PC-9 (cell line): ENCODE measurements at places on chromosomes 16 and 17. TPM values are rescaled to one million over a fixed set of nuclear protein-coding genes. Genes with fewer than 3 reads are reported as not detected.

- no peak within 1 kb of the TSS for H3K4me3 ChIP-seq
- H3K36me3 ChIP-seq, result no peaks in the 10 kb centered on the region
- peaks cover 34% of the 10 kb centered on the region for H3K27me3 ChIP-seq
These were observed at the start of gene B4GALNT2 for GRCh38 chr17:49132699-49133364. Gene B4GALNT2, plus strand, starts transcription at chr17:49132769. Its CDS starts 24 bp downstream, at chr17:49132793.

DNA sequence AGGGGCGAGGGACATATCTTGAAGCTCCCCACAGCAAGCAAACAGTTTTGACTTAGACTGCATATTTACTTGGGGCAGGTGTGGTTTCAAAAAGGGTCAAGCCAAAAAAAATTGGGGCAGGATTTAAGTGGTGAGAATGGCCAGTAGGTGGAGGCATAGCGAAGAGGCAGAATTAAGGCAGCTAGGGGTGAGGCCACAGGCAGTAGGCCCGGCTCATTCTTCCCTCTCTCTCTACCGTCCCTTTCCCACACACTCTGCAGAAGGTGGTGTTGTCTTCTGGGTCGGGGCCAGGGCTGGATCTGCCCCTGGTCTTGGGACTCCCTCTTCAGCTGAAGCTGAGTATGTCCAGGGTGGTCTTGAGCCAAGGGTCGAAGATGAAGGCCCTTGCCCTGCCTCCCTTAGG is 2.6 kb downstream of the SHBG start:
- H3K4me1 ChIP-seq, result no peaks in the 10 kb centered on the region
- no peak for DNase-seq
- H3K27ac ChIP-seq, result no peak overlapping the region
- no peaks in the 10 kb centered on the region for H3K36me3 ChIP-seq
- no peaks in the 10 kb centered on the region for H3K27me3 ChIP-seq

DNA sequence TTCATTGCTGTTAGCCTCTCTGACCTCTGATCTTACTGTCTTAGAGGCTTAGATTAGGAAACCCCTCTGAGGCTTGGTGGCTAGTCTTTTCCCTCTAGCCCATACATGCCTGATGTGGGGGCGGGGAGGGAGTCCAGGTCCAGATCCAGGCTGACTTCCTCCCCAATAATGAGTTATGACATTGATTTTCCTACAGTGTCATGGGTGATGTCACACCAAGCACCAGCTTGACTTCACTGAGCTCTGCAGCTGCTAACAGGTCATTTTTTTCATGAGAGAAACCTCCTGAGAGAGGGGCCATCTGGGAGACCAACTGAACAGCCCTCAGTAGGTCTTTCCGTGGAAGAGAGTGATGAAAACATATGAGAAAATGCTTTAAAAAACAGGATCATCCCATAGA is 180.2 kb upstream of the N4BP1 start:
- no peaks in the 10 kb centered on the region for H3K36me3 ChIP-seq
- no peak overlapping the region for H3K4me3 ChIP-seq
- DNase-seq, result no peak
- H3K4me1 ChIP-seq, result no peaks in the 10 kb centered on the region
- no peak overlapping the region for H3K27ac ChIP-seq

GRCh38 chr17:6352016-6352415 is 82.9 kb downstream of the AIPL1 start:
- H3K4me3 ChIP-seq, result no peak overlapping the region
- no peaks in the 10 kb centered on the region for H3K36me3 ChIP-seq
- DNase-seq, result no peak
- H3K27me3 ChIP-seq, result peaks cover 82% of the 10 kb centered on the region
- H3K4me1 ChIP-seq, result no peaks in the 10 kb centered on the region

GRCh38 chr17:69579961-69580677 is 165.6 kb downstream of the MAP2K6 start:
- DNase-seq, result no peak
- H3K4me3 ChIP-seq, result no peak overlapping the region
- H3K36me3 ChIP-seq, result no peaks in the 10 kb centered on the region
- H3K27me3 ChIP-seq, result no peaks in the 10 kb centered on the region
- H3K4me1 ChIP-seq, result peaks cover 16% of the 10 kb centered on the region
- H3K27ac ChIP-seq, result no peak overlapping the region

GRCh38 chr16:55643161-55643970 is 12.4 kb upstream of the SLC6A2 start:
- no peaks in the 10 kb centered on the region for H3K36me3 ChIP-seq
- DNase-seq, result no peak
- H3K27me3 ChIP-seq, result no peaks in the 10 kb centered on the region

CCL7 gene
- not detected in 2 replicates for total RNA-seq

GRCh38 chr16:75660726-75661302 is 13.2 kb downstream of the TERF2IP start:
- H3K4me3 ChIP-seq, result no peak overlapping the region
- H3K27ac ChIP-seq, result no peak overlapping the region
- no peak for DNase-seq
- H3K4me1 ChIP-seq, result no peaks in the 10 kb centered on the region
- H3K36me3 ChIP-seq, result peaks cover 17% of the 10 kb centered on the region
- H3K27me3 ChIP-seq, result no peaks in the 10 kb centered on the region

- H3K27ac ChIP-seq, result no peak overlapping the region
- peaks cover 55% of the 10 kb centered on the region for H3K36me3 ChIP-seq
- no peaks in the 10 kb centered on the region for H3K27me3 ChIP-seq
- peak; percentile 38 for DNase-seq
- H3K4me3 ChIP-seq, result no peak overlapping the region
These were observed 8.9 kb downstream of the CALB2 start for GRCh38 chr16:71367241-71367976.

DNA sequence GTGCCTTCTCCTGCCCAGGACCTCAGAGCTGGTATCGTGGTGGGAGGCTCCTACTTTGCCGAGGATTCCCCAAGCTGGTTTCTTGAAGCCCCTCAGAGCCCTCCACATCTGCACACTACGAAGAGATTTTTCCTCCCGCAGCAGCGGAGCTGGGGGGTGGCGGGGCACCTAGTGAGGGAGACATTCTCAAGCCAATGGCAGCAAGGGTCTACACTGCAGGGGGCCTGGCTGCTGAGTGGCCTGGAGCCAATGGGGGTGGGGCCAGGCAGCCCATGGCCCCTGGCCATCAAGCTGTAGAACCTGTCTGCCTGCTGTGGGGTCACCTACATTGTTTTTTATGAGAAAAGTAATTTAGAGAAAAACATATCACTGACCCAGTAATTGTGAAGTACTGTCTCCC is 5.0 kb downstream of the SLC26A11 start:
- H3K4me3 ChIP-seq, result no peak overlapping the region
- no peak overlapping the region for H3K27ac ChIP-seq
- H3K36me3 ChIP-seq, result no peaks in the 10 kb centered on the region
- H3K27me3 ChIP-seq, result no peaks in the 10 kb centered on the region

DNA sequence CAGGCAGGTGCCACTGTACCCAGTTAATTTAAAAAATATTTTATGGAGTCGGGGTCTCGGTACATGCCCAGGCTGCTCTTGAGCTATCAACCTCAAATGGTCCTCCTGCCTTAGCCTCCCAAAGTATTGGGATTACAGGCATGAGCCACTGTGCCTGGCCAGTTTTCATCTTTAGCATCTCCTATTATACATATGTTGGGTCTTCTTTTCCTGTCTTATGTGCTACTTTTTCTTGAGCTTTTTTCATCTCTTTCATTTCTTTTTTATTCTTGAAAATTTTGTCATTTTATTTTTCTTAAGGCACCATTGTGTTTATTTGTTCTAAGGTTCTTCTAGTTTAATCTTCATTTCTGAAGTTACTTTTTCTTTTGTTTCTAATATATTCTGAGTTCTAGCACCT is 20.7 kb downstream of the BANP start:
- no peak overlapping the region for H3K27ac ChIP-seq
- 0 out of 2 replicates have a peak, but pooled peaks cover 7% of the 10 kb centered on the region for H3K36me3 ChIP-seq
- H3K27me3 ChIP-seq, result no peaks in the 10 kb centered on the region
- no peak for DNase-seq
- H3K4me3 ChIP-seq, result no peak overlapping the region
- H3K4me1 ChIP-seq, result no peaks in the 10 kb centered on the region

DNA sequence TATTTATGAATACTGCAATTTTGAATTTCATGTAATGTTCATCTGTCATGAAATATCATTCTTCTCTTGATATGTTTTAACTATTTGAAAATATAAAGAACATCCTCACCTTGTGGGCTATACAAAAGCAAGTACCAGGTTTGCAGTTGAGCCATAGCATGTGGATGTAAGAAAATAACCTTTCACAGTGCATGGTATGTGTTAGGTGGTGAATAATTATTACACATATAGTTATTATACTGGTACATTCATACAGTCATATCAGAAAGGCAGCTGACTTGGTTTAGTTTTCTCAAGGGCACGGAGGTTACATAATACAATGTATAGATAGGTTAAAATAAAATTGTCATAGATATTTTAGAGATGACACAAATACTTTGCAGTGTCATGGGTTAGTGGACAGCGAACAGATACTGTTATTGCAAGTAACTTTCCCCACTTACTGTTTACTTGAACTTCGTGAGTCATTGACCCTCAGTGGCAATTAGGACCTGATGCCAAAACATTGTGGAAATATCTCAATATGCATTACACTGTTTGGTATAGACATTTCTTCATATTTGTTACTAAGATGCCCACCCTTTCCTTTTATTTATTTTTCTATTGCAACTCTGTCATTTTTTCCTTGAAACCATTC is 445.4 kb upstream of the GOT2 start:
- H3K27me3 ChIP-seq, result 0 out of 2 replicates have a peak, but pooled peaks cover 4% of the 10 kb centered on the region
- H3K4me3 ChIP-seq, result no peak overlapping the region
- H3K27ac ChIP-seq, result no peak overlapping the region
- H3K4me1 ChIP-seq, result no peaks in the 10 kb centered on the region

KRTAP3-2 gene
- not detected in 2 replicates for total RNA-seq

GRCh38 chr16:53043428-53043831 is 9.3 kb downstream of the CHD9NB start:
- DNase-seq, result no peak
- H3K36me3 ChIP-seq, result no peaks in the 10 kb centered on the region
- no peaks in the 10 kb centered on the region for H3K4me1 ChIP-seq

NPIPB9 gene
- 6.1 and 8.5 TPM in 2 replicates for total RNA-seq

CENPN gene
- total RNA-seq, result 68.9 and 84.2 TPM in 2 replicates

- H3K4me1 ChIP-seq, result peaks cover 21% of the 10 kb centered on the region; the same call in 1 of the 2 replicates
- H3K27ac ChIP-seq, result no peak overlapping the region
- H3K36me3 ChIP-seq, result no peaks in the 10 kb centered on the region
These were observed 3.8 kb upstream of the DCAF7 start for GRCh38 chr17:63546308-63547082.

ALOX15 gene
- 1.8 and 2.8 TPM in 2 replicates for total RNA-seq

SLC22A31 gene
- 2.5 and 5.4 TPM in 2 replicates for total RNA-seq

GRCh38 chr17:65198653-65199382 is 61.6 kb downstream of the RGS9 start:
- H3K4me3 ChIP-seq, result no peak overlapping the region
- H3K36me3 ChIP-seq, result no peaks in the 10 kb centered on the region
- no peak overlapping the region for H3K27ac ChIP-seq
- H3K27me3 ChIP-seq, result no peaks in the 10 kb centered on the region
- H3K4me1 ChIP-seq, result no peaks in the 10 kb centered on the region; the same call in 1 of the 2 replicates

DNA sequence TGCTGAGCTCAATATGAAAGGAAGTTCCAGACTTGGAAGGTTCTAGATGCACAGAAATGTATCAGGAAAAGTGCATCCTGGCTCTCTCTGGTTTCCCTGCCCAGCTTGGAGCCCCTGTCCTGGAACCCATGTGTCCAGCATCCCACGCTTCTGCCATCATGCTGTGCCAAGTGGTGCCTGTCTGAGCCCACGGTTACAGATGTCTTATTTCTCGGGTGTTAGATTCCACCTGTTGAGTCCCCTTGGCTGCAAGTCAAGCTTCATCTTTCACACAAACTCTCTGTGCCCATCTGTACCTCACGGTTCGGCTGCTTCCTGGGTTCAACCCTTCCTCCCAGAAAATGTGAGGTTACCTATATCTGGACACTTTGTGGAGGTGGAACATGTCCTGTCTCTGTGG is 22.5 kb downstream of the OR1D5 start:
- no peaks in the 10 kb centered on the region for H3K4me1 ChIP-seq
- no peak for DNase-seq
- no peak overlapping the region for H3K4me3 ChIP-seq
- H3K36me3 ChIP-seq, result no peaks in the 10 kb centered on the region
- peaks cover 5% of the 10 kb centered on the region; the same call in 1 of the 2 replicates for H3K27me3 ChIP-seq
- no peak overlapping the region for H3K27ac ChIP-seq

CES1 gene
- total RNA-seq, result 107 and 141 TPM in 2 replicates

- H3K4me3 ChIP-seq, result no peak overlapping the region
- peaks cover 52% of the 10 kb centered on the region for H3K4me1 ChIP-seq
- no peaks in the 10 kb centered on the region for H3K27me3 ChIP-seq
- H3K27ac ChIP-seq, result peak overlapping the region; percentile 81
- no peaks in the 10 kb centered on the region for H3K36me3 ChIP-seq
These were observed 14.1 kb downstream of the RMI2 start for GRCh38 chr16:11359370-11359769.

C1QTNF1 gene
- 3.4 and 3.9 TPM in 2 replicates for total RNA-seq

TBC1D3C gene
- 0.31 TPM in 1 of 2 replicates, not detected in the other for total RNA-seq

GRCh38 chr17:44865931-44866330 is 18.2 kb downstream of the HIGD1B start:
- H3K36me3 ChIP-seq, result peaks cover 26% of the 10 kb centered on the region
- H3K27me3 ChIP-seq, result no peaks in the 10 kb centered on the region
- H3K27ac ChIP-seq, result no peak overlapping the region
- no peak for DNase-seq

DNA sequence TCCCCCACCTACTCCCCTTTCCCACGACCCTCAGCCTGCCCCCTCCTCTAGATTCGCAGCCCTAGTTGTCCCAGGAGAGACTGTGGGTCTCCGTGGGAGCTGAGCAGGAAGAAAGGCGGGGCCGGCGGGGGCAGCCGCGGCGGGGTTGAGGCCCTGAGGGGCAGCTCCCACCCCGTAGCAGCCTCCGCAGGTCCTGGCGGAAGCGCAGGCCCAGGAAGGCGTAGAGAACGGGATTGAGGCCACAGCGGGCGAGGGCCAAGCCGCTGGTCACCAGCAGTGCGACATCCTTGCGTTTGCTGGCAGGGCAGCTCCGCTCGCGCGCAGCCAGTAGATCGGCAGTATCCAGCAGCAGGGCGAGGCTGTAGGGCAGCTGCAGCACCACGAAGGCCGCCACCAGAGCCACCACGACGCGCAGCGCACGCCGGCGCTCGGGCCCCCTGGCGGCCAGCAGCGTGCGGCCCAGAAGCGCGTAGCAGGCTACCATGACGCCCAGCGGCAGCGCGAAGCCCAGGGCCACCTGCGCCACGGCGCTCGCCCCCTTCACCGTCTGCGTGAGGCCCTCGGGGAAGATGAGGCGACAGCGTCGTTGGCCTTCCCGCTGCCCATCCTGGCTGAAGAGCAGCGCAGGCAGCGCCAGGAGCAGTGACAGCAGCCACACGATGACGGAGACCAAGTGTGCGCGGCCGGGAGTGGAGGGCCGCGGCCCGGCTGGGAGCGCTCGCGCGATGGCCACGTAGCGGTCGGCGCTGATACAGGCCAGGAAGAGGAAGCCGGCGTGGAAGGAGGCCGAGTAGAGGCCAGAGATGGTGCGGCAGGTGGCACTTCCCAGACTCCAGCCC is 1.9 kb downstream of the CCR10 start:
- DNase-seq, result peak; percentile 82
- no peaks in the 10 kb centered on the region for H3K36me3 ChIP-seq
- H3K4me1 ChIP-seq, result peaks cover 45% of the 10 kb centered on the region
- no peaks in the 10 kb centered on the region for H3K27me3 ChIP-seq
- H3K4me3 ChIP-seq, result peak overlapping the region; percentile 65

SRL gene
- total RNA-seq, result not detected in 2 replicates

SLC47A1 gene
- 1.3 and 2.3 TPM in 2 replicates for total RNA-seq

FGF11 gene
- total RNA-seq, result 15.2 and 23.2 TPM in 2 replicates
